ENCODE measurements at places on chromosomes 11 and 22. TPM values are rescaled to one million over a fixed set of nuclear protein-coding genes. Genes with fewer than 3 reads are reported as not detected.

TTC38 gene
- 44.3 TPM for total RNA-seq

HTR3A gene
- total RNA-seq: not detected

TMEM121B gene
- total RNA-seq: 0.22 TPM

SLC22A9 gene
- not detected for total RNA-seq

SLC5A12 gene
- not detected for total RNA-seq

BATF2 gene
- total RNA-seq: 3.6 TPM

MRGPRX4 gene
- not detected for total RNA-seq

- H3K36me3 ChIP-seq: no peaks in the 10 kb centered on the region
- DNase-seq: no peak
- no peak overlapping the region for H3K27ac ChIP-seq
- H3K4me1 ChIP-seq: peaks cover 14% of the 10 kb centered on the region
Measured at GRCh38 chr11:94513091-94513490, 830 bp downstream of the C11orf97 start.

DNA sequence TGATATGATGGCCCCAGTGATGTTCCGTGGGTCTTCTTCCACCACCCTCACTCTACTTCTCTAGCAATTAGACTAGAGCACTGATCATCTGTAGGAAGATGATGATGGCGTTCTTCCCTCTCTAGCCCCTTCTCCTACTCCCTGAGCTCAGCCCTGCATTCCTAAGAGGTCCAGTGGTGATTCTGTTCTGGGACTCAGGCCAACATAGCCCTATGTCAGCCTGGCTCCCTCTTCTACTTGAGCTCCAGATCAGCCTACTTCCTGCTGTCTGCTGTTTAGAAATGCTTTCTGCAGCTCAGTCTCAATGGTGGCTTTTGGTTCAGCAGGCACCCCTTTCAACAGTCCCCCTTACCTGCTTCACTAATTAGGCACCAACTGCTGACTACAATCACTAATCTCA lies 86.1 kb upstream of the ZBED5 start:
- no peak overlapping the region for H3K4me3 ChIP-seq
- no peak overlapping the region for H3K27ac ChIP-seq

DNA sequence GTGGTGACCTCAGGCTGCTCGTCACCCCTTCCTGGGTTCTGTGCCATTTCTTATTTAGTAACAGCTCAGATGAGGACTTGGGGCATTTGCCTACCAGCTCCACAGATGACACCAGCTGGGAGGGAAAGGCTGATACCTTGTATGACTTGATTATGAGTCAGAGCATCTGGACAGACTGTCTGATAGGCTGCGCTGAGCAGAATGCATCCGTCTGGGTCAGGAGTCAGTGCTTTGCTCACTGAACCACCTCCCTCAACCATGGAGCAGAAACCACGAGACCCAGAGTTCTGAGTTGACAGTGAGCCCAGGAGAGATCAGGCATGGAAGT lies 6.8 kb downstream of the ST14 start:
- H3K27me3 ChIP-seq: peaks cover 11% of the 10 kb centered on the region
- H3K4me1 ChIP-seq: no peaks in the 10 kb centered on the region
- no peak overlapping the region for H3K4me3 ChIP-seq
- H3K36me3 ChIP-seq: no peaks in the 10 kb centered on the region
- peak; percentile 74 for DNase-seq

DNA sequence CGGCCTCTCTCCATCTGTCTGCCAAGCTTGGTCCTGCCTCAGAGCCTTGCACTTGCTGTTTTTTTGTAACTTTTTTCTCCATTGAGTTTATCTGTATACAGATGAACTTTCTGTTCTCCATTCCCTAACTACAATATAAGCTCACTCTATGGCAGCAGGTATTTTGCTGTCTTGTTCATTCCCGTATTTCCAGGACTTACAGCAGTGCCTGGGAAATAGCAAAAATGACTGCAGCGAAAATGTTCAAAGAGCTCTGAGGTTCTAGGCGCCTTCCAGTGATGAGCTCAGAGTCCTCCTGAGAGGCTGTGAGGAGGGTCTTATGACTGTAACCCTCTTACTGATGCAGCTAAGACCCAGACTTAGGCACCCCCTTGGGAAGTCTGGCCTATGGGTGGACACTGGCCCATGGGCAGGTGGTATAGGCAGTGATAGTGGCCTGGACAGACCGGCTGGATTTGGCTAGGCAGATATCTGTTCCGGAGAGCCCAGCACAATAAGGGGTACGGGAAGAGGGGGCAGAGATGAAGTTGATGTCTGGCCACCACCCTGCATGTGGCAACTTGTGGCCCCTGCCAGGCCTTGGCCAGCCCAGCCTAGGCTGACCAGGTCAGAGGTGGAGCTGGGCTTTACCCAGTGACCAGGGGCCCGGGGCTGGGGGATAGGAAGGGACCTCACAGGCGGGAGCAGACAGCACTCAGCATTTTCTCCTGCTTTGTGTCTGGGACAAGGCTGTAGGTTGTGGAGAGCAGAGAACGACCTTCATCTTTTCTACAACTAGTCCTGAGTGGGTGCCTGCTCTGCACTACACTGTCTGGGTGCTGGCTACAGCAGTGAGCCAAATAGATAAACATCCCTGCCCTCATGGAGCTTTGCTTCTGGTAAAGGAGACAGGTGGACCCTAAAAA lies 4.6 kb downstream of the ATF4 start:
- no peak overlapping the region for H3K4me3 ChIP-seq
- no peak for DNase-seq
- H3K27me3 ChIP-seq: no peaks in the 10 kb centered on the region
- peaks cover 53% of the 10 kb centered on the region for H3K4me1 ChIP-seq
- H3K27ac ChIP-seq: no peak overlapping the region

DNA sequence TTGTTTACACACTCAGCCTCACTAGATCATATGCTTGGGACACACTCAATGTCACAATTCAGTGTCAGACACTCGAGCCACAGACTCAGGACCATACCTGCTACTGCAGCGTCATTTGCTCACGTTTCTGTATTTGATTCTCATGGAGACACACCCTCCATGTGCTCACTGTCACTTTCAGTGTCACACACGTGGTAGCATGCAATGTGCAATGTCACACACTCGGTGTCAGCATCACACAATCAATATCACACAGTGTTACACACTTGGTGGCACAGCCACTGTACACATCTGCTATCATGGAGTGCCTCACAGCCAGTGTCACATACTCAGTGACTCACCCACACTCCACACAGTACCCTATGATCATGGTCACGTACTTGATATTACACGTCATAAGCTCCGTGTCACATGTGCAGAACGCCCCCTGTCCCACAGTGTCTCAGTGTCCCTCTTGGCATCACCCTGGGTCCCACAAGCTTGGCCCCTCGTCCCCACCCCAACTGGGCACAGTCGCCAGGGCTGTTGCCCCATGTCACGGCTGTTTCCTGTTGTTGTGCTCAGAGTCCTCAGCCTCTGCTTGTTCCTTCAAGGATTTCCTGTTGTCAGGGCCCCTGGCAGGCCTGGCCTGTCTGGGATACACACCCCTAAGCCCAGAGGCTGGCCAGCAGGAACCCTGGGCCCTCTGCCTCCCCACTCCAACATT lies 49.6 kb downstream of the PDE2A start:
- no peak overlapping the region for H3K4me3 ChIP-seq
- H3K27ac ChIP-seq: no peak overlapping the region
- H3K4me1 ChIP-seq: peaks cover 14% of the 10 kb centered on the region
- no peaks in the 10 kb centered on the region for H3K36me3 ChIP-seq

DNA sequence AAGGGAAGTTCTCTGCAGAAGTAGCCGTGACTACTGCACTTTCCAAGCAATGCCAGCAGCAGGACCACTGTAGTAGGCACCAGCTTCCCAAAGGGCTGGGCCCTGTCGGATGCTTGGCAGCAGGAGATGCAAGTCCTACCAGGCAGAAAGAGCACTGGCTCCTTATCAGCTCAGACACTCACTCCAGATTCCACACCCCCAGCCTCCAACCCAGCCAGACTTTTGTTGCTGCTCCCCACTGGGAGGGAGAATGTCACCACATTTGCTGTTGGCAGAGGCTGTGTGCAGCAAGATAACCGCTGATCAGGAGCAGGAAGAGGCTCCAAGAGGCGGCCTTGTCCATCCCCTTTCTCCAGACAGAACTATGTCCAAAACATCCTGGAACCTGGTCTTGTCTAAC lies 118.7 kb downstream of the C11orf58 start:
- no peak overlapping the region for H3K27ac ChIP-seq
- no peaks in the 10 kb centered on the region for H3K4me1 ChIP-seq
- no peaks in the 10 kb centered on the region for H3K27me3 ChIP-seq
- no peak overlapping the region for H3K4me3 ChIP-seq
- H3K36me3 ChIP-seq: no peaks in the 10 kb centered on the region
- no peak for DNase-seq

- H3K27me3 ChIP-seq: no peaks in the 10 kb centered on the region
- no peak overlapping the region for H3K4me3 ChIP-seq
- no peaks in the 10 kb centered on the region for H3K4me1 ChIP-seq
- DNase-seq: no peak
- no peaks in the 10 kb centered on the region for H3K36me3 ChIP-seq
Measured at GRCh38 chr11:35313066-35313759, 106.1 kb downstream of the SLC1A2 start.

DNA sequence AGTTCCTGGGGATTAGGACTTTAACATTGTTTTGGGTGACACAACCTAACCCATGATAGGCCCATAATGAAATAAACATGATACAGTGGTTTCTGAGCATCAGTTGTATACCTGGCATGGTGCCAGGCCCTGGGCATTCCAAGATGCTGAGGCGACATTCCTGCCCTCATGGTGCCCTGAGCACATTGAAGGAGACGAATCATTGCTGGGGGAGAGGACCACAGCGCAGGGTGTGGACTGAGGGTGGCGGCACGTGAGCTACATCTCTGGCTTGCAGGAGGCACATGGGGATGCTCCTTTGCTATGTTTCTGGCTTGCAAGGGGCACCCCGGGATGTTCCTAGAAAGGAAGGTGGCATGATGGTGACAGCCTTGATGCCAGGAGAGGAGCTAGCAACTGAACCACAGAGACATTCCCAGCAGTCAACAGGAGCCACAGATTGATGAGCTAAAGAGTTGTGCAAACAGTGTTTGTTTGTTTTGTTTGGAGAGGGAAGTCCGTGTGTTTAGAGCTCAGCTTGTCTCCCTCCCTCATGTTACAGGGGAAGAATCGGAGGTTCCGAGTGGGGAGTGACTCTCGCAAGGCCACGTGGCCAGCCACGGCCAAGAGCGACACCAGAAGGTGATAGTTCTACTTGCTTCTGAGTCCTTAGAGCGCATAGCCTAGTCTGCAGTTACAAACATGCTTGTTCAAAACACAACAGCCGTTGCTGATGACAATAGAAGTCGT lies 106.4 kb downstream of the MIAT start:
- no peaks in the 10 kb centered on the region for H3K4me1 ChIP-seq
- no peak overlapping the region for H3K27ac ChIP-seq
- no peaks in the 10 kb centered on the region for H3K27me3 ChIP-seq
- DNase-seq: no peak
- no peak overlapping the region for H3K4me3 ChIP-seq

- no peak overlapping the region for H3K4me3 ChIP-seq
- no peaks in the 10 kb centered on the region for H3K4me1 ChIP-seq
- no peaks in the 10 kb centered on the region for H3K36me3 ChIP-seq
- H3K27me3 ChIP-seq: no peaks in the 10 kb centered on the region
- no peak overlapping the region for H3K27ac ChIP-seq
Measured at GRCh38 chr11:73295241-73295995, 12.7 kb upstream of the ARHGEF17 start.

DNA sequence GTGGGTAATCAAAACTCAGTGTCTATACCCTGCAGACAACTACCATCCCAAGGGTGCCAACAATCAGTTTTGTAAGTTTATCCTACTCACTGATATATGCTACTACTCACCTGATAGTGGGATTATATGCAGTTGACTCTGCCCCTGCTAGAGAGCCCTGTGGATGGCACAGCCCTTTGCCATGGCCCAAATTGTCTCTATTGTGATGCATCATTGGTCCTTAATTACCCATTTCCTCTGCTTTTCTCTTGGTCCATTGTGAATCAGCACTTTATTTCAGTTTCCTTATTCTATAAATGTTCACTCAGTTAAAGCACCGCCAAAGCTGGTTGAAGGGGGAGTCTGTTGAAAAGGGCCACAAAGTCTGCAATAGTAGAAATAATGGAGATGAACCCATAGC lies 42.3 kb downstream of the PLAAT5 start:
- H3K27ac ChIP-seq: no peak overlapping the region
- no peaks in the 10 kb centered on the region for H3K4me1 ChIP-seq
- H3K27me3 ChIP-seq: no peaks in the 10 kb centered on the region
- no peak overlapping the region for H3K4me3 ChIP-seq
- DNase-seq: no peak

DNA sequence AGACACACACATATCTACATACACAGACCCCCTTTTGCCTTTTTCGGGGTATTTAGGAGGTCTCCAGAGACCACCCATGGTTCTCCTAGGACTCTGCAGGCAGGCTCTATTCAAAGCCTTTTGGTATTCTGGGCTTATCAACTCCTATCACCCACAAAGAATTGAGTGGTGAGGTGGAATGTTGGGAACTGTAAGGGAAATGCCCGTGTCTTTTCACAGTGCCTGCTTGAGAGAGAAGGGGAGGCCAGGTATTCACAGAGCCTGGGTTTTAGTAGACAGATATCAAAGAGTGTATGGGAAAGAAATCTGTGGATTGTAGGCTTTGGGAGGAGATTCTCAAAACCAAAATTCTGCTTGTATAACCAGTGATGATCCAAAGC lies 44.0 kb upstream of the CSNK2A3 start:
- H3K27ac ChIP-seq: no peak overlapping the region
- no peaks in the 10 kb centered on the region for H3K36me3 ChIP-seq
- DNase-seq: no peak

- no peaks in the 10 kb centered on the region for H3K27me3 ChIP-seq
- H3K27ac ChIP-seq: no peak overlapping the region
- DNase-seq: peak; percentile 72
- no peaks in the 10 kb centered on the region for H3K36me3 ChIP-seq
- no peaks in the 10 kb centered on the region for H3K4me1 ChIP-seq
Measured at GRCh38 chr11:75384438-75385080, 14.8 kb upstream of the RPS3 start.

GRCh38 chr22:19966908-19967750 lies 25.5 kb upstream of the TXNRD2 start:
- H3K27ac ChIP-seq: peak overlapping the region; percentile 61
- H3K27me3 ChIP-seq: no peaks in the 10 kb centered on the region
- H3K36me3 ChIP-seq: peaks cover 48% of the 10 kb centered on the region
- DNase-seq: no peak

- H3K36me3 ChIP-seq: no peaks in the 10 kb centered on the region
- no peak for DNase-seq
- H3K27ac ChIP-seq: no peak overlapping the region
- peaks cover 13% of the 10 kb centered on the region for H3K4me1 ChIP-seq
- no peak overlapping the region for H3K4me3 ChIP-seq
- H3K27me3 ChIP-seq: no peaks in the 10 kb centered on the region
Measured at GRCh38 chr11:68813773-68814172, 27.9 kb downstream of the CPT1A start.

- DNase-seq: no peak
- H3K27me3 ChIP-seq: no peaks in the 10 kb centered on the region
- H3K36me3 ChIP-seq: no peaks in the 10 kb centered on the region
- peaks cover 41% of the 10 kb centered on the region for H3K4me1 ChIP-seq
- H3K27ac ChIP-seq: peak overlapping the region; percentile 85
Measured at GRCh38 chr22:30421695-30422480, 3.7 kb upstream of the MTFP1 start.

DNA sequence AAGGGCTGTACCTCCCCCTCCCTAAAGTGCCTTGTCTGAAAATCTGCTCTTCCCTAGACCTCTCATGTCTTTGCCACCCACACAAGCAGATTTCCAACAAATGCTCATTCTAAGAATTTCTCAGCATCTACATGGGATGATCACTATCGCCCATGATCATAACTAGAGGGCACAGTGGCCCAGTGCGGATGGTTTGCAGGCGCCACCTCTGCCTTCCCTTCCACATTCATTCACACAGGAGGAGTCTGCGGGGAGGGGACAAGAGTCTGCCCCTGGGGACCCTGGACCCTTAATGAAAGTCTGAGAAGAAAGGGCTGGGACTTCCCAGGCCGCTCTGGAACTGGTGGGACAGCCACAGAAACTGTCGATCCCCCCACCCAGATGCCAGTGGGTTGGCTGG lies 28.9 kb downstream of the KCTD17 start:
- H3K27me3 ChIP-seq: no peaks in the 10 kb centered on the region
- no peak overlapping the region for H3K4me3 ChIP-seq
- H3K4me1 ChIP-seq: no peaks in the 10 kb centered on the region
- H3K27ac ChIP-seq: no peak overlapping the region

All from adrenal gland (tissue), 19 donors.